Omental fat pad (tissue), 4 donors: ENCODE measurements at places on chromosomes 12 and 14.

DNA sequence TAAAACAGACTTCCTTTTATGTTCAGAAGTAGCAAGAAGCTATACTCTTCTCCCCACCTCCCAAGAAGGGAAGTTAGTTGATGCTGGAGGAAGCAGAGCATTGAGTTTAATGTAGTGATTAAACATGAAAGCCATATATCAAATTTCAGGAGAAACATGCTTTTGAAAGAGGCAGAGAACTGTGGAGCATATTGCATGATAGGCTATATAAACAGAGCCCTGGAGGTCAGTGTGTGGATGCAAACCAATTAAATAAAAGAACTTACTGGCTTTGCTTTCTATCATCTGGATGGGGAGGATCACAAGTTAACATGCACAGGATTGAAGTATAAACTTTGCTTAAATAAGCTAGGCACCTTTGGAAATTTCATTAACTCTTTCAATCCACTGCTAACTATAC lies 94.1 kb downstream of the MSRB3 start:
- no peak for DNase-seq

GRCh38 chr14:67729072-67729885 lies 27.6 kb downstream of the RDH12 start:
- no peak for DNase-seq

- peak; percentile 25 for DNase-seq
Observed at GRCh38 chr12:77925536-77926108, 94.9 kb downstream of the NAV3 start.

- DNase-seq = peak; percentile 52
Observed at GRCh38 chr12:7188562-7189397, 706 bp upstream of the PEX5 start.

GRCh38 chr12:40988355-40988754 lies 199.8 kb upstream of the PDZRN4 start:
- DNase-seq = no peak

DNA sequence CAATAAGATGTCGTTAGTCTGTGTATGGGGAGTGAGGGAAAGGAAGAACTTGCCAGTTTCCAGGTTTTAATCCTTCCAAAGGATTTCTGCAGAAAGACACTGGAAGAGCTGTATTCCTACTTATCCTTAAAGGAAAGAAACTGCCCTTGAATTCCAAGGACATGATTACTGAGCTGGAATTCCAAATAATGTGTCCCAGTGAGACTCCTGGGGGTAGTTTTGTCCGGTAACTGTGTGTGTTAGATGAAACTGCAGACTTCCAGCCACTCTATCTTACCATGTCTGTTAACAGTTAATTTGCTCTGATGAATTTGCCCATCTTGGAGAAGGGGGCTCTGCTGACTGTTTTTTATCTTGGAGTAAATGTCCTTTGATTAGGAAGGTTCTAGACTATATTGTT lies 33.0 kb downstream of the CKB start:
- DNase-seq = no peak

DNA sequence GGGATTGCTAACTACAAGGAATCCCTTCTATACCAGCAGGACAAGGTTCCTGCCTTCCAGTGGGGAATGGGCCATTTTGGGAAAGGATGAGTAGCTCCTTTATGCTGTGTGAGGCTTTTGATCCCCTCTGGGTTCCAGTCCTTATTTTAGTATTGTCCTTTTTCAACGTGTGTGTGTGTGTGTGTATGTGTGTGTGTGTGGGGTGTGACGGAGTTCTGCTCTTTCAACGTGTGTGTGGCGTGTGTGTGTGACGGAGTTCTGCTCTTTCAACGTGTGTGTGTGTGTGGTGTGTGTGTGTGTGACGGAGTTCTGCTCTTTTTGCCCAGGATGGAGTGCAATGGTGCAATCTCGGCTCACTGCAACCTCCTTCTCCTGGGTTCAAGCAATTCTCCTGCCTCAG lies 27.4 kb downstream of the RAB35 start:
- DNase-seq = no peak

GRCh38 chr12:15627995-15628945 lies 160.9 kb downstream of the EPS8 start:
- DNase-seq = no peak

DNA sequence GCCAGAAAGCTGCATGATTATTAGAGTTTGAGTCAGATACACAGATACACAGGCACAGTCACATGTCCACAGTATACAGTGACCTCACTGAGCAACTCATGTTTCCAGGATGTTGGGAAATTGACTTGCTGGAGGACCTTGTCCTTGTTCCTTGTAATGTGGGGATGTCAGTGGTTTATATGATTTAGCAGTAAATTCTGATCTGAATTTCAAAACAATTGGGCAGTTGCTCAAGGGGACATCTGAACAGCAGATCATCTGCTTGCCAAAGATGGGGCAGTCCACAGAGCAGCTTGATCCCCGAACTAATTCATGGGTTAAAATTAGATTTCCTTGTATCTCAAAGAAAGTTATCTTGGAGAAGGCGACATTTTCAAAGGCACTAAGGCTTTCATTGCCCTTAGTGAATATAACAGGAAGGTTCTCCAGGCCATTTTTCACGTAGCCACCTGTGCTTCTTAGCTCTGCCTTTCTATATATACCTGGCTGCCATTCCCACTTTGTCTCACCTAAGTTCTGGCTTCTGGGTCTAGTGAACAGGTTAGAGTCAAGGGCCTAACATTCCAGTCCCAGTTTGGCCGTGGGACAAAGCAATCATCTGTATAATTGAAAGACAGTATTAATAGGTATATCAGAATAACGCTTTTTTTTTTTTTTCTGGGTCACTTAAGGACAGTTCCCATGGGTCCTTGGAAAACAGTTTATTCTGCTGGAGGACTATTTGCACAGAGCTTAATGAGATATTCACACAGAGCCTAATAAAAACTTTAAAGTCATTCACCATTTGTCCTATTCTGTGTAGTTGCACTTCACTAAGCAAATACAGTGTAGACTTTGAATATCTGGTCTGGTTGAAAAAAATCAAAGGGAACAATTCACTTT lies 64.9 kb upstream of the STRN3 start:
- DNase-seq = no peak

GRCh38 chr12:68458866-68459265 lies 126.7 kb upstream of the MDM1 start:
- DNase-seq = no peak

GRCh38 chr14:67665868-67666267 lies 8.6 kb downstream of the VTI1B start:
- DNase-seq = no peak

DNA sequence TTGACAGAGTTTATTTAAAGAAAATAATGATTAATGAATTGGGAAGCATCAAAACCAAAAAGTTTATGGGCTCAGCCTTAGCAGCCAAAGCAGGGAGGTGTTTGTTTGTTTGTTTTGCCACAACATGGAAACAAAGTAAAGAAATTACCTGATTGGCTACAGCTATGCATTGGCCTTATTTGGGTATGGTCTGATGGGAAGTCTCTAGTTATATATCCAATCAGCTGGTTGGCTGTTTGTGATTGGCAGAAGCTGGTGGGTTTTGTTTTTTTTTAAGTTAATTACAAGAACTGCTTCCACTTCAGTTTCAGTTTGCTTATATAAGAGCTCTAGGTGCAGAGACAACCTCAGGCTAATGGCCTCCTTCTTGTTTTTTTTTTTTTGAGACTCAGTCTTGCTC lies 4.6 kb upstream of the LEMD3 start:
- DNase-seq = no peak

DNA sequence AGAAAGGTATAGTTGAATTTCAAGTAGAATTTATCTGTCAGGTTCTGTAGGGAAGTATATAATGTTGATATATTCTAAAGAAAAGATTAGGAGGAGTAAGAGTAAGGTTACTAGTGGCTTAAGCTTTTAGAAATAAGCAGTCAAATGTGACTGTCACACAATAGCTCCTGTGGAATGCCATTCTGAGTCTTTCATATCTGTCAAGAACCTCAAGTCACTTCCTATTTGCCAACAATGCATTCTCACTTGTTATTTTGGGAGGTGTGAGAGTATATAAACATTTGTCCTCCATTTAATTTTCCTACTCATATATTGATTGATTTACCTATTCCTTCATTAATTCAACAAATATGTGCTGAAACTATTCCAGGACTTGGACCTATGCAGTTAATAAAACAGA lies 11.7 kb downstream of the CLEC9A start:
- no peak for DNase-seq

- DNase-seq = no peak
Observed at GRCh38 chr14:64730681-64731080, 26.5 kb downstream of the PLEKHG3 start.

DNA sequence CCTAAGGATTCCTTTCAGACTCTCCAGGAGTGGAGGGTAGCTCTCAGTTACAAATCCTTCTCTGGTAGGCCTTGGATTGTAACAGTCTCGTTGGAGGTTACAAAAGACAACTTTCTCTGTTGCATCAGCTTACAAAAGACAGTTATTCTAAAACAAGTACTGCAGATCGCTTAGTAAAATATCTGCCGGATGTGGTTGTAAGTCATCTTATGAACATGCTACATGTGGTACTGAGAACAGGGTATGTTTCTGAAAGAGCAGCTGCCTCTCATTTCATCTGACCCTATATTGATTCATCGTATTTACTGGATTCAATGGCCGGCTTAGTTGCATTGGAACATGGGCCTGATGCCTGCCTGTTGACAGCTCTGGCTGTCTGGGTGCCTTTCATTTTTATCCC lies 157.4 kb downstream of the PTCSC3 start:
- no peak for DNase-seq

GRCh38 chr12:122161682-122162081 lies 12.3 kb downstream of the IL31 start:
- DNase-seq = no peak

GRCh38 chr14:22748631-22749068 lies 17.8 kb upstream of the OXA1L start:
- DNase-seq = no peak

GRCh38 chr14:89280600-89280999 lies 136.4 kb downstream of the FOXN3 start:
- DNase-seq = no peak

DNA sequence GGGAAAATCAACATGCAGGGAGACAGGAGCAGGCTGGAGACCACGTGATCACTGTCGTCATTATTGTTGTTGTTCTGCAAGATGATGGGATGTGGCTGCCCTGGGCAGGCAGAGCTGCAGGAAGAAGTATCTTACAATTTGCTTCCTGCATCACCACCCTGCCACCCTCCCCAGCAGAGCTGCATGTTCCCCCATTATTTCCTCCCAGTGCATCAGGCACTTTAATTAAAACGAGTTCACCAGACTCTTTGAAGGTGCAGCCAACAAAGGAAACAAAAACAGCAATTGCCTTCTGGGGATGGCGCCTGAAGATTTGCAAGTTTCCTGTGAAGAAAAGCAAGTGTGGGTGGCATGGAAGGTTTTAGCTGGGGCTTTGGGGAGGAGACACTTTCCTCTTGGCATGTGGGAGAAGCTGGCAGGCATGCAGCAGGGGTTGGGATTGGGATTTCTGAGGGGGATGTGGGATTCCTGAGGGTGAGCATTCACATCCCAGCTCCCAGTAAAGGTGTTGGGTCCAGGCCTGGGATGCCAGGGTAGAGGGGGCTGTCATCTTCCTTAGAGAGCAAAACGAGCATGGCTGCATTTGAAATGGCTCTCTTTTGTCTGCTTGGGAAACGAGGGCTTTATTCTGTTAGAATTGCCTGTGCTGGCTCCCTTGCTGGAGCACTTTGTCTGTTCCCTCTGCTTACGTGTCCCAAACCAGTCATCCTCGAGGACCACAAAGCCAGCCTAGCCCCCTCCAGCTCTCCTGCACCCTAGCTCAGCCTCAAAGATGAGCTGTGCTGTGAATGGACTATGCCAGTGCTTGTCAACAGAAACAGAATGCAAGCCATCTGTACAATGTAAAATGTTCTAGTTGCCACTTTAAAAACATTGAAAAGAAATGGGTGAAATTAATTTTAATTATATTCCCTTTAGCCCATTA lies 11.5 kb upstream of the C14orf132 start:
- DNase-seq = no peak

GRCh38 chr12:115383668-115384067 lies 699.7 kb upstream of the TBX3 start:
- DNase-seq = no peak

- DNase-seq = no peak
Observed at GRCh38 chr14:81233615-81234014, 12.9 kb upstream of the GTF2A1 start.

- no peak for DNase-seq
Observed at GRCh38 chr14:23364164-23365035, 572 bp downstream of the EFS start.

- DNase-seq = no peak
Observed at GRCh38 chr14:105192866-105193731, 12.0 kb upstream of the NUDT14 start.

- DNase-seq = no peak
Observed at GRCh38 chr14:71554323-71554722, 377.9 kb upstream of the RGS6 start.

DNA sequence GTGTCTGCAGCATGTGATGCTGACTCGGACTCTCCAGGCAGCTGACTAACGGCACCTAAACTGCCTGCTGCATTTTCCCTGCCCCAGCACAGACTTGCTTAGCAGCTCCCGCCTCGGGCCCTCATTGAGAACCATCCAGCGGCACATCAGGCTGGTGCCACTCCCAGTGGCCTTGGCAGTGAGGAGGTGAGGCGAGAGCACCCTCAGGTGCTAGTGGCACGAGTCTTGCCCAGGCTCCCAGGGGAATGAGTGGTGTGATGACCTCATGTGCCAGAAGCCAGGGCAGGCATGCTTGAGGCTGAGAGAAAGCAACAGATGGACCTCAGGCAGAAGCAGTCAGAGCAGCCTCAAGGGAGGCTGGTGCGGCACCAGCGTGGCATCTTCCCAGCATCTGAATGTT lies 60.2 kb downstream of the PRKCH start:
- DNase-seq = no peak

GRCh38 chr12:47004634-47005033 lies 74.8 kb upstream of the PCED1B start:
- no peak for DNase-seq

GRCh38 chr12:3751151-3752095 lies 1.5 kb downstream of the CRACR2A start:
- no peak for DNase-seq

- no peak for DNase-seq
Observed at GRCh38 chr14:51847489-51847796, 13.0 kb upstream of the GNG2 start.

DNA sequence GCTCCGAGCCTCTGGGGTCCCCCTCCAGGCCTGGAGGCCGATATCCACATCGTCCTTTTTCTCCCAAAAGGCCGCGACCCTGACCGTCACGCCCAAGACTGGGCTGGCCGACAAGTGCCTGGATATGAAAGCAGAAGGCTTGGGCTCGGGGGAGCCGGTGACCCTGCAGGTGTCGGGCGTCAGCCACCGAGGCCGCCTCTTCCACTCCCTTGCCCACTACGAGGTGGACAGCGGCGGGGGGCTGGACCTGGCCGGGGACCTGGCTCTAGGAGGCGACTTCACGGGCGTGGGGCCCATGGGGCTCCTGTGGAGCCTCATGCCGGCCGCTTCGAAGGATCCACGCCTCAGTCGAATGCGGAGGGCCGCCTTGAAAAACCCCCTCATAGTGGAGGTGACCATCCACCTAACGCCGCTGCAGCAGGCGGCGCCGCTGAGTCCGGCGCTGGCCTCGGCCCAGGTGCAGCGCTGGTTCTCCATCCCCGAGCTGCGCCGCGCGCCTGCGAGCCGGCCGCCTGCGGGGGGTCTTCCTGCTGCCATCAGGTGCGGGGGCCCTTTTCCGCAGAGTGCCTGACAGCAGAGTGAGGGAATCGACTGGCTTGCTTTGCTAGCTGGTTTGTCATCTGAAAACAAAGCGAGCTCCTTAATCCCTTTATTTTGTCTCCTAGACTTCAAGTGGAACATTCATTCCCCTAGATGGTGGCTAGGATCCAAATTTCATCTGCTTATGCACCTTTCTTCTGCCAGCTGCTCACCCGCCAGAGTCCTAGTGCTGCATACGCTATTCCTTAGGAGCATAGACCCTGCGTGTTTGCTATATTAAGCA lies 10.6 kb upstream of the DNAL1 start:
- no peak for DNase-seq

GRCh38 chr12:54980341-54980740 lies 4.2 kb downstream of the TESPA1 start:
- DNase-seq = no peak
